Memory B cell (primary cell): ENCODE measurements at places on chromosomes 11 and 22.

GRCh38 chr11:9008011-9008550 is 4.3 kb upstream of the NRIP3 start:
- peaks cover 8% of the 10 kb centered on the region for H3K4me1 ChIP-seq
- H3K27me3 ChIP-seq = peaks cover 18% of the 10 kb centered on the region
- no peak overlapping the region for H3K27ac ChIP-seq
- DNase-seq = no peak
- H3K4me3 ChIP-seq = no peak overlapping the region

DNA sequence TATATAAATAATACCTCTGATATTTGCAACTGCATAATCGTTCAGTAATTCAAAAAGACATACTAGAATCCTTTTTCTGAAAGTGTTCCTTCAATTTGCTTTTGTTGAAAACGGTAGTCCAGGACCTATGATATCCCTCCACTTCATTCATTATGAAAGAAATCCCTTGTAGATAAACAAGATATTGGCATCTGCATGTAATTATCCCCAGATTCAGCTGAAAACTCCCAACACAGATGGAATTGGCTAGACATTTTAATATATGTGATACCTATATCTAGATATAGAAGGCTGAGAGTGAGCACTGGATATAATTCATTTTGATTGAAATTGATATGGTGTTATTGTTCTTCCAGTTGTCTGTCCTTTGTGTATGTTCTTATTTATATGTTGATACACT is 109.4 kb downstream of the MSANTD4 start:
- H3K27ac ChIP-seq = no peak overlapping the region
- no peak overlapping the region for H3K4me3 ChIP-seq
- peaks cover 1% of the 10 kb centered on the region for H3K27me3 ChIP-seq

DNA sequence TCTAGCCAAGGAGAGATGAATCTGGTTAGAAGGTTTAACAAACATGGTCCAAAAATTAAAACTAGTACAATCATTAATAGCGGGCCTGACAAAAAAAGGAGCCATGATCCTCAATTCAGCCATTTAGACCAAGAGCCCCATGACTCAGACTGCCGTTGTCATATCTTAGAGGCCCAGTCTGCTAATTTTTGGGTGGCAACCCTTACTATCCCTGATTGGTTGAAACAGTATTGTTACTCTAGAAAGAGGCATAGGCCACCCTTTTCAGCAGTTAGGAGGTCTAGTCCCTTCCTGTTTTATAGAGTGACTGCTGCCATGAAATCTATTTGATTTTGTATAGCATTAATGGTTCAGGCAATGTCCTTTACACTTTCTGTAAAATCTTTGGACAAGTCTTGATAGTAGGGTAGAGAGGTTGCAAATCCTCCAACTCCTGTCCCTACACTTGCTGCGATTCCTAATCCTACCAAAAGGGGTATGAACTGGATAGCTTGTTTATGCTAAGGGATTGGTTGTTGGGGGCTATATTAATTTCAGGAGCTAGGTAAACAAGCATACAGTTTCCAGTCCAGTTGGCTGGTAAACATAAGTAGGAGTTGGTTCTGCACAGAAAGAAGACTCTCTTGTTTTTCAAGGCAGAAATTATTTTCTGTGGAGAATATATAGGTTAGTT is 1056.3 kb upstream of the CNTN5 start:
- no peak overlapping the region for H3K4me3 ChIP-seq
- no peak for DNase-seq
- no peaks in the 10 kb centered on the region for H3K36me3 ChIP-seq
- H3K27me3 ChIP-seq = no peaks in the 10 kb centered on the region
- H3K4me1 ChIP-seq = no peaks in the 10 kb centered on the region

- no peak overlapping the region for H3K4me3 ChIP-seq
- no peaks in the 10 kb centered on the region for H3K27me3 ChIP-seq
- H3K36me3 ChIP-seq = peaks cover 22% of the 10 kb centered on the region
- no peak for DNase-seq
Measured at GRCh38 chr11:7547687-7548086, 33.9 kb downstream of the PPFIBP2 start.

DNA sequence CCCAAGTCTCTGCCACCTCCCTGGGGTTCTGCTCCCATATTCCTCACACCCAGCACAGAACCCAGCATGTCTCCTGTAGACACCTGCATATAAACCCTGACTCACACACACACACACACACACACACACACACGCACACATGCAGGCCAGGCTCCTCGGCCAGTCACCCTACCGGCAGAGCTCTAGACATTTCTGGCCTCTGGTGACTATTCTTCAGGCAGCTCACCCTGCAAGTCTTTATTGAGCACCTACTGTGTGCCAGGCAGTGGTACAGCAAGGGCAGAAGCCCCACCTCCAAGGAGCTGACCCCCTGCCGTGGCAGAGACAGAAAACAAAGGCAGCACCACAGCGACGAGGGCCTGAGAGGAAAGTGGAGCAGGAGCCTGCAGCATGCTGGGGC is 50.3 kb downstream of the CDKN1C start:
- no peak overlapping the region for H3K27ac ChIP-seq
- peaks cover 13% of the 10 kb centered on the region for H3K36me3 ChIP-seq
- DNase-seq = no peak
- peaks cover 7% of the 10 kb centered on the region for H3K4me1 ChIP-seq
- no peaks in the 10 kb centered on the region for H3K27me3 ChIP-seq

DNA sequence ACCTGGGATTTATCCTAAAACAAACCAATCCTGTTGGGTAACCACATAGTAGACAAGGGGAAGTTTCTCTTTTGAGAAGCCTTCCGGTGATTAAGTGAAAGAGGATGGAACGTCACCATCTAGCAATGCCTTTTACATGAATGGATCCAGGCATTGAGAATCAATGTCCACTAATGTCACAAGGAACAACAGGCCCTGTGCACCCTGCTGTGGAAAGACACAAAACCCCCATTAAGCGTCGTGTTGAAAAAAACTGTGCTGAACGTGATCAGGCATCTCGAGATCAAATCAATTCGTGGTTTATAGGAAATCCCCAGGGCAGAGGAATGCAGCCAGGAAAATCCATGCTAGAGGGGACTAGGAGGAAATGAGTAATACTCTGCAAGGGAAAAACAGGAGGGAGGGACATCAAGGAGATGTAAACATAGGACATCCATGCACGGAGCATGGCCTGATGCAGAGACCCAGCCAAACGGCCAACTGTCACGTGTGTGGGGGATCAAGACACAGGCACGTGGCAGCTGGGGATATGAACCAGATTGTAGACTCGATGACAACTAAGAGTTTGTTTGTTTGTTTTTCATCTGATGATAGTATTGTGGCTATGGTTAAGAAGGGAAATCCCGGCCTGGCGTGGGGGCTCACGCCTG is 38.6 kb upstream of the CARS1 start:
- no peak for DNase-seq
- H3K4me1 ChIP-seq = peaks cover 7% of the 10 kb centered on the region
- no peak overlapping the region for H3K27ac ChIP-seq
- H3K36me3 ChIP-seq = peaks cover 2% of the 10 kb centered on the region

GRCh38 chr11:114511538-114511937 is 48.1 kb downstream of the NXPE1 start:
- peaks cover 3% of the 10 kb centered on the region for H3K4me1 ChIP-seq
- DNase-seq = no peak
- H3K27me3 ChIP-seq = peaks cover 3% of the 10 kb centered on the region
- no peaks in the 10 kb centered on the region for H3K36me3 ChIP-seq
- no peak overlapping the region for H3K27ac ChIP-seq

DNA sequence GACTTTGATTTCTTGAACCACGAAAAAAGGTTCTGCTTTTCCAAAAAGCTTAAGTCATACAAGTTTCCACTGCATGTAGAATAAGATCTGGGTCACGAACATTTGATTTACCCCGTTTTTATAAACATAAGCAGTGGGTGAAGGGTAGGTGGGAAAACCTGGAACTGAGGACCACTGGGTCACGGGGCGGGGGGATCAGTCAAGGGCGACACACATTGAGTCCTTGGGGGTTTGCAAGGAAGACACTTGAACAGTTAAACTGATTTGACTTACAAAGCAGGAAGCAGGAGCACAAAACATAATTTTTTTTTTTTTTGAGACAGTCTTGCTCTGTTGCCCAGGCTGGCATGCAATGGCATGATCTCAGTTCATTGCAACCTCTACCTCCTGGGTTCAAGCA is 10.9 kb downstream of the FADS3 start:
- peaks cover 4% of the 10 kb centered on the region for H3K36me3 ChIP-seq
- H3K4me3 ChIP-seq = peak overlapping the region; percentile 82
- peaks cover 41% of the 10 kb centered on the region for H3K4me1 ChIP-seq

DNA sequence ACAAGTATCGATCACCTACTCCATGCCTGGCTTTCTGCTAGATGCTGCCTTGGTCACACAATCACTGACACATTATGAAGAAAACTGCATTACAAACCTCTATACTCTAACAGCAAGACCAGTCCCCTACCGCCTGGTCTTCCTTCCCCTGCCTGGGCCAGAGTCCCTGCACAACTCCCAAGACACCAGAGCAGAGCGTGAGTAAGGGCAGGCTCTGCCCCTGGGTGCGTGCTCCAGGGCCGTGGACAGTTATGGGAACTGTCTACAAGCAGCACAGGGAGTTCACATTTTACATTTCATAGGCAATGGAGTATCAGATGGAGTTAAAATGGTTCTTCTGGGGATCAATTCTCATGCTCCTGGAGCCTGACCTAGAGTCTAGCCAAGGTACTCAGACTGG is 6.5 kb downstream of the FZD4 start:
- H3K27ac ChIP-seq = no peak overlapping the region
- no peaks in the 10 kb centered on the region for H3K36me3 ChIP-seq
- H3K4me3 ChIP-seq = no peak overlapping the region

GRCh38 chr11:104163100-104164027 is 583 bp downstream of the PDGFD start:
- peak overlapping the region; percentile 82 for H3K4me3 ChIP-seq
- H3K27me3 ChIP-seq = peaks cover 5% of the 10 kb centered on the region
- H3K27ac ChIP-seq = no peak overlapping the region
- no peak for DNase-seq

DNA sequence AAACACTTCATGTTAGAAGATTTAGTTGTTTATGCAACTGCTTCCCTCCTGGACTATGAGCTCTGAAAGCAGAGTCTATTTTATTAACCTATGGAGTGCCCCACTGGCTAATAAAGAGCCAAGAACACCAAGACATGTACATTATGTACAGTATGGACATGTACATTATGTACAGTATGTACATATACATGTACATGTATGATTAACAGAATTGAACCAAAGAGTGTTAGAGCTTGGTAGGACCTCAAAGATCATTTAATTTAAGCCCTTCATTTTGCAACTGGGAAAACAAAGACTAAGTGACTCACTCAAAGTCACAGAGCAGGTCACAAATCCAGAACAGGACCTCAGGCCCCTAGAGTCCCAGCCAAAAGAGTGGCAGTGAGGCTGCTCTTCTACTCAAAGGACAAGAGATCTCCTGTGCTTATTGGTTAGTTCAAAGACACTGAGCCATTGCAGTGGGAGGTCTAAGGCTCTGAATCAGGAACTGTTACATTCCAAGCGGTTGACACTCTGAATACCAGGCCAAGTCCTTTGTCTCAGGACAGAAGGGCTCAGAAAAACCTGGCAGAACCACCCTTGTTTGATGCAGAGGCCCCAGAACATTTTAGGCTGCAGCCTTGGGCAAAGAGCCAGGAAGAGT is 103.8 kb downstream of the FAM168A start:
- H3K27ac ChIP-seq = no peak overlapping the region
- H3K36me3 ChIP-seq = peaks cover 10% of the 10 kb centered on the region
- peaks cover 6% of the 10 kb centered on the region for H3K4me1 ChIP-seq

DNA sequence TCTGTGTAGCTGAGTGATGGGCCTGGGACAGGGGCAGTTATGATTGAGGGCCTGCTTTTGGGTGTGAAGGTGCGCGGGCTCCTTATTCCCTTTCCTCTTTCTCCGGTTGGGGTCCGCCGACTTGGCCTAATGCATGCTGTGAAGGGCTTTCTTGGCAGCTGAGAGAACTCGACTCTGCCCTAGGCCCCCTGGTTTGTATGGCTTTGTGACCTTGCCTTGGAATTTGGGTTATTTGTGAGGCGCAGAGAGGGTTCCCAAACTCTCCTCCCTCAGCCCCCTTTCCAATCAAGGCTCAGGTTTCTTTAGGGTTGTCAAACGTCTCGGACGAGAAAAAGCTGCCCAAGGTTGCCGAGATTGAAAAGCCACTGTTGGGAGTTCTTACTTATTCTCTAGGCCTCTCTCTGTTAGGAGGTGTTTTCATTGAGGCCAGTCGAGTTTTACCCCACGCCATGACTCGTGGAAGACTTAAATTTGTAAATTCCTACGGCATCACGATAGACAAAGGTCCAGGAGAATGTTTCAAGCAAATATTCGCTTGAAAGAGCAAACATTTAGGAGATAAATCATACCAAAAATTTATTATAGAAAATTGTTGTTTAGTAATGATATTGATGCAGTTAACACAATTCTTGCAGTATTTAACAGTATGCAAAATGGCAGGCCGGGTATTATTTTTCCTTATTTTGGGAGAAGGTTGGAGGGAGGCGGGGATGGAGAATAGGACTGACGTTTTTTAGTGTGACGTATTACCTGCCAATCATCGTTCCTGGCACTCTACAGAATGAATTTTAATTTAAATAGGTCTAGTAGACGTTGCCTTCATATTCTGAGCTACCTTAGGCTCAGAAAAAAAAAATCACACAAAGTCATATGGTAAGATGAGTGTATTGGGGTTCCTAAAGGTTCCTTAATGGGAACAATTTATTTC is 689 bp downstream of the PDHX start:
- peaks cover 20% of the 10 kb centered on the region for H3K4me1 ChIP-seq

GRCh38 chr22:21043860-21044535 is 1.7 kb upstream of the LRRC74B start:
- peaks cover 16% of the 10 kb centered on the region for H3K27me3 ChIP-seq
- peaks cover 21% of the 10 kb centered on the region for H3K4me1 ChIP-seq
- no peaks in the 10 kb centered on the region for H3K36me3 ChIP-seq
- no peak overlapping the region for H3K4me3 ChIP-seq
- H3K27ac ChIP-seq = peak overlapping the region; percentile 91

DNA sequence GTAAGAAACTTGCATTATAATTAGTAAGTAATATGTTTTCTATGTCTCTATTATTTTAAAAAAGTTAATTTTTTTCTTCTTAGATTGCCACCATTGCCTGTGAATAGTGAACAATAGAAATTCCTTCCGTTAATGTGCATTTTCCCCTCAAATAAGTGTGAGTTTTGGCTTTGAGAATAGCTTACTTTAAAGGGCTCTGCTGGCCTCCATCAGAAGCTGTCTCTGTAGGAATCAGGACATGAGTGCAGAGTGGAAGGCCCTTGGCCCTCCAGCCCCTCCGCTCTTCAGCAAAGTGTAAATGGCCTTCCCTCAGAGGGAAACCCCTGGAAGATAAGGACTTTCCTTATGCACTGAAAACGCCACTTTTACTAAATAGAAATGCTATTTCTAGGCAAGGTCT is 24.1 kb upstream of the ADORA2A start:
- H3K4me1 ChIP-seq = peaks cover 32% of the 10 kb centered on the region
- no peak overlapping the region for H3K4me3 ChIP-seq
- H3K27ac ChIP-seq = no peak overlapping the region
- H3K27me3 ChIP-seq = no peaks in the 10 kb centered on the region

DNA sequence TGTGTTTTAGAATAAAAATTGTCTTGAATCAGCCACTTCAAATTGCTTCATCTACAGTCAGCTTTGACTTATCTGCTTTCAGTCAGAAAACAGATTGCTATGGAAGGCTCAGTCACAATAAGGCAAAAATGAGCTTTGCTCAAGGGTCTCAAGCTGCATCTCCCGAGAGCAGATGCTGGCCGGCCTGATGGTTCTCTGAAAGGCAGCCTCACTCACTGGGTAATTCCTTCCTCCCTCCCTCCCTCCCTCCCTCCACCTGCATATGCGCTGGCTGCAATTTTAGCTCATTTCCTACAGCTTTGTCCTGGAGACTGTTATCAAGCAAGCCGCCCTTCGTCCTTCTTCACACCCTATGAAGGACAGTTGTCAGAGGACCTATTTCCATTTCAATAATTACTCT is 1.6 kb upstream of the IZUMO1R start:
- DNase-seq = no peak
- no peak overlapping the region for H3K27ac ChIP-seq
- H3K4me1 ChIP-seq = no peaks in the 10 kb centered on the region
